ENCODE measurements at places on chromosomes 7 and 10.

DNA sequence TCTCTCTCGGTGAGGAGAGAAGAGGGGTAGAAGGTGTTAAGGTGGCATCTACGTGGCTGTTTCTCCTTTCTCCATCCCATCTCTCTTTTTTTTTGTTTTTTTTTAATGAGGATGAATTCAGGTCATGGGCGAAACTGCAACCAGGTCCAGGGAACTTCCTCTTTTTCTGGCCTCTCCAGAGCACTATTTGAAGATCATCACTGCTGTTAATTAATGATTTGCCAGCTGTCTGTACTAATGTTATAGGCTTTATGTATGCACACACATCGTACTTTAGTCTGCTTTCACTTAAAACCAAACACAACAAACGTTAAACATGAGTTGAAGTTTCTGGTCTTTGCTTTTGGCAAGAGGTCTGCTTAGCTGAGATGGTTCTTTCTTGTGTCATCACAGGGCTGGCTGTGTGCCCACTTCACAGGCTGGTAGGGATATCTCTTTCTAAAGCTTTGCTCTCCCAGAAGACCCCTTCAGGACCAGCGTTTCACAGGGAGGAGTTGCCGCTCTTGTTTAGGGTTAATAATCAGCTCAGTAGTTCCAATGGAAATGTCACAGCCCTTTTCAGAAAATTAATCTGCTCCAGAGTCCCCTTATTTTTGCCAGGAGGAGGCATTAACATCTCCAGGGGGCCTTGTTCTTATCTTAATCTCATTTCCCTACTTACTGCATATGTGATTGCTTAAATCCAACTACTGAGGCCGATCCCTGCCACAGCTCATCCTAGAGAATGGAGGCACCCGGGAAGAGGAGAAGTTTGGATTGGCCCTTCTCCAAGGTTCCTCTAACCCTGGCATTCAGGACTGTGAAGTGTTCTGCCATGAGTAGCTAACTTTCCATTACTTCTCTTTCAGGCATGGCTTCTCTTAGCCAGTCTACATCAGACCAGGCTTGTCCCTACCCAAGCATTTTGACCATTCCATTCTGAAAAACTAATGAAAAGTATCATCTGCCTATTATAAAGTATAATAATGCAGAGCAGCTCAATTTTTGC is 273.9 kb upstream of the NFE2L3 start:
- DNase-seq, result no peak

DNA sequence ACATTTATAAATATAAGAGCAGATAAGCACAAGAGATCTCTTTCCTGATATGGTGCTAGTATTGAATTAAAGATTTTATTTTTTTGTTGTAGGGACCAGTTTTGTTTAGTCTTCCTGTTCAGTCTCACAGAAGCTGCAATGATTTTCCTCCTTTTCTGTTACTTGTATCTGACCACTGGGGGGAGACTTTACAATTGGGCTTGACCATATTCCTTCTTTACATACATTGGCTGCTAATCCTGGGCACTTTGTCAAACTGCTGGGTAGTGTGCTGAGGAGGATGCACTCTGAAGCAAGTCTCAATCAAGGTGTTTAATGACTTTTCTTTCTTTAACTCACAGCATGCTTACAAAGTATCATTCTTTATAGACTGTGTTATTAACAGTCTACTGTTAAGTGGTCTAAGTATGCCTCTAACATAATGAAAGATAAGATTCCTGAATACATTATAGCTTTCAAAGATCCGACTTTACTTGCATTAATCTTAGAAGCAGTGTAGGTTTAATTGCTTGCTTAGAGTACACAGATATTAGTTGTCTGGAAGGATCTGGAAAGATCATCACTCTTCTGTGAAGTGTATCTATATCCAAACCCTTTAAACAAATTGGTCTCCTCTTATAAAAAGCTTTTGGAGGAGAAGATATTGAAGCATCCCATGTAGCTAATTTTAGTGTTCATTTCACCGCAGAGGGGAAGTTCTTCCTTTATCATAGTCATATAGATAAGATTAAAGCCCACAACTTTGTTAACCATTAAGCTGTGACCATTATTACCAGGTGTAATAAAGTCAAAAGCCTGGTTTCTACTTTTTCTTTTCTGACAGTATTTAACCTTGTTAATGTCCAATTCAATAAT is 3.1 kb downstream of the PALS2 start:
- DNase-seq, result no peak

DNA sequence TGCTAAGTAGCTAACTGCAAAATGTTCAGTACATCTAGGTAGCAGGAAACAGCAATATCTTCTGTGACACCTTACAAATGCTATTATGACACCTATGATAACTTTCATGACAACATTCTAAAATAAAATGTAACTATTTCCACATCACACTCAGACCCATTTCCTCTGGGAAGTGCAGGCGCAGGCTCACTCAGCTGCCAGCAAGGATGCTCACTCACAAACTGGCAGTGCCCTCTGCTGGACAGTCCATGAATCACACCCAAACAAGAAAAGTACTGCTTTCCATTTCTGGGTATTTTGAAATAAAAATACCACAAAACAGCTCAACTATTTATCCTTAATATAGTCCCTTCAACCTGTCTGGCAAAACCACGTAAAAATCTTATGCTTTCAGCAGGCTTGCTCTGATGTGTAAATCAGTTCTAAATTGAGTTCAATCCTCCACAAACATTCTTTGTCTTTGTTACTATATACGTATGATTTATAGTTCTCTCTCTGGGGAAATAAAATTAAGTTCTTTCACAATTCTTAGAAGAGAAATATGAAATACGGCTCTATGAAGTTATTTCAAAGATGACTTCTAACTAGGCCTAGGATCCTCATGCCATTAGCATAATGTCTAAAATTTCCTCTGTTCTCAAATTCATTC is 176.6 kb downstream of the PARD3 start:
- DNase-seq, result peak; percentile 12

DNA sequence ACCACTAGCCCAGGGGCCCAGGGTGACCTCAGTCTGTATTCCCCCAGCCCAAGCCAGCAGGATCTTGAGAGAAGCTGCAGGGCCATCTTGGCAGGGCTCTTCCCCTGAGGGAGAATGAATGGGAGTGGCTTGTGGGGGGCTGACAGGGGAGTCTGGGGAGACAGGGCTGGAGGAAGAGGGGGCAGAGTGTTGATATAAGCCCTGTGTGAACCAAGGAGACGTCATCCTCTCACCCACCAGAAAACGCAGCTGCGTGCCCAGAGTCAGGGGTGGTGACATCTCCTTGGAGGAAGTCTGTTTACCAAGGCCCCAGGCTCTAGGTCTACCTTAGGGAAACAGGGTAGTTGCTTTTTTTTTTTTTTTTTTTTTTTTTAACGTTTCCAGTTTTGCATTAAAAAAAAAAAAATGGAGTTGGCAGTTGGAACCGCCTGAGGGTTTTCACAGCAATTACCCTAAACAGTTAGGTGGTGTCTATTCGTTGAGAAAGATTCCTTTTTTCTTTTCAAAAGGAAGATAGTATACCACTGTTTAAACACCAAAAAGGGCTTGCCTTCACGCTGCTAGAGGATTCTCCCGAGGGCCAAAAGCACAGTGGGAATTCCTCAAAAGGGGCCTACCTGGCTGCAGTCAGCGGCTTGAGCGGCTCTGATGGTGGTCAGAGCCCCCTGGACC is 113.8 kb downstream of the PRPF18 start:
- no peak for DNase-seq

GRCh38 chr7:43864126-43864525 is 5.2 kb downstream of the MRPS24 start:
- DNase-seq, result no peak

- DNase-seq, result no peak
These were observed 100.0 kb upstream of the TRIM24 start for GRCh38 chr7:138359870-138360559.

- no peak for DNase-seq
These were observed 179.3 kb downstream of the TFEC start for GRCh38 chr7:115851291-115851690.

DNA sequence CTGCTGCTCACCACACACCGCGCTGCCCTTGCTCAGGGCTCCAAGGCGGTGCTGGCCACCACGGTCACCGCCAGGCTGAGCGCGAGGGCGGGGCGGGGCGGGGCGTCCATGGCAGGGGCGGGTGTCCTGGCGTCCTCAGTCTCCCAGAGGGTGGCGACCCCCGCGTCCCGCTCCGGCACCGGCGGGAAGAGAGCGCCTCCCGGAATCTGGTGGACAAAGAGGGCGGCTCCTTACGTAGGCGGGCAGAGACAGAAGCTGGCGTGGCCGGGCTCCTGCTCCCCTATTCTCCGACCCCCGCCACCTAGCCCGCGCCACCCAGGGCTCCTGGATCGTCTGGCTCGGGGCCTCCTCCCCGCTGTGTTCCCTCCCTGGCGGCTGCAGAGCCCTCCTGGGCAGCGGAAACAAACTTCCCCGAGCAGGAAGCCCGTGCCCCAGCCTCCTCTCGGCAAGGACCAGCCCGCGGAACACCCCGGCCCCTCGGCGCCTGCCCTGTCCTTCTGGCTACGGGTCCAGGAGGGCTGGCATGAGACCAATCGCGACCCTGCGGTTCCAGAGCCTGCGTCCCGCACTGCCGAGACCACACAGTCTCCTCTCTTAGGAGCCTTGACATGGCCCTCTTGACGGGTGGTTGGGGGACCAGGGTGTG is 133.8 kb upstream of the ZNF92 start:
- DNase-seq, result no peak

- no peak for DNase-seq
These were observed 74.4 kb downstream of the SEPTIN7 start for GRCh38 chr7:35875292-35875691.

- DNase-seq, result no peak
These were observed 1196.9 kb downstream of the SORCS3 start for GRCh38 chr10:105837951-105838350.

GRCh38 chr10:86446440-86446839 is 75.2 kb downstream of the WAPL start:
- no peak for DNase-seq

DNA sequence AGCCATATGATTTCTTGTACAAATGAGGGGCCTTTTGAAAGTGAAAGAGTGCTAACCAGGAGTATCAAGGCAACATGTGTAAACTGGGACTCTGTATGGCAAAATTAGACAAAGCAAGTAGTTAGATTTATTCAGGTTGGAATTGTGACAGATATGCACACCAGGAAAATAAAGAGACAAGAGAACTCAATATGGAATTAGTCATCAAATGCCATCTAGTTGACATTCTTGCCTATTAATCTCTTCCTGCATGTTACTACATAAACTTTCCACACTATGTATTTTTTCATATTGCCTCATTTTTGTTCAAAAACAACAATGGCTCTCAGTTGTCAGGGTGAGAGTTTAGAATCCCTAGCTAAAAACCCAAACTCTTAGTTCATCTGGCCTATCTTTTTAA is 799.0 kb downstream of the NRG3 start:
- DNase-seq, result no peak

DNA sequence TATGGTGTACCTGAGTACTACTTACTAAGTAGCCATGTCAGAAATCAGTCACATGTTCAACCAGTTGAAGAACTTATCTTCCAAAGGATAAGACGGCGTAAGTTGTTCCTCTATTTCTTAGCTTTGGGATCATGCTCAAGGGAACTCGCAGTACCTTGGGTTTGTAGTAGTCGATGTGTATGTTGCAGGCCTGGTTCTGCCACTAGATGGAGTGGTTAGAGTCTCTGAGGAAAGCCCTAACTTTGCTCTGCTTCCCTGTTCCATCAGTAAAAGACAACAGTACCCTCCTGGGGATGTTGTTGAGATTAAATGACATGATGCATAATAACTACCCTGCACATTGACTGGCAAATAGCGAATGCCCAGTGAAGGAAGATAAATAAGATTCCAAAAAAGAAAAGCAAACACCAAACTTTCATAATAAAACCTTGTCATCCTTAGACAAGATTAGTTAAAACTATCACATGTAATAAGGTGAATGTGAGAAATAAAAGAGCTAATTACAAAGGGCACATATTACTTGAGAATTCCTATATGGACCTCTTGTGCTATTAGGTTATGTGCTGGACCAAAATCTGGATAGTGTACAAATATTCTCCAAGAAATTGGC is 165.9 kb downstream of the ABCA13 start:
- no peak for DNase-seq

GRCh38 chr7:109256762-109257560 is 687.3 kb downstream of the DNAJB9 start:
- DNase-seq, result no peak

DNA sequence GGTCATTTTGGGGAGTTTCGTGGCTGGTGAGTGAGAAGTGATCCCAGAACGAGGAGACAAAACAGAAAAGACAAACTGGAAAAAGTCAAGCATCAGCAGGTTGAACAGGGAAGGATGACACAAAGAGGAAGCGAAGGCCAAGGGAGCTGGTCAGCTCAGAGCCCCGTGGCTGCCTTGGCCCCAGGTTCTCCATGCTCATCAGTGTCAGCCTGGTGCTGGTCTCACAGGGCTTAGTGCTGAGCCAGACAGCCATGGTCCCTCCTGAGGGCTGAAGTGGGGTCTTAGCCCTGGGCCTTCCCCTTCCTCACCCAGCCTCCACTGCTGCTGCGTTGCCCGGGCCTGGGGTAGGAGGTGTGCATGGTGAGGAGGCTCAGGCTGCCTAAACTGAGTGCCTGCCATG is 183.6 kb downstream of the PFKFB3 start:
- no peak for DNase-seq

GRCh38 chr7:75971961-75972763 is 22.2 kb downstream of the TMEM120A start:
- DNase-seq, result no peak

DNA sequence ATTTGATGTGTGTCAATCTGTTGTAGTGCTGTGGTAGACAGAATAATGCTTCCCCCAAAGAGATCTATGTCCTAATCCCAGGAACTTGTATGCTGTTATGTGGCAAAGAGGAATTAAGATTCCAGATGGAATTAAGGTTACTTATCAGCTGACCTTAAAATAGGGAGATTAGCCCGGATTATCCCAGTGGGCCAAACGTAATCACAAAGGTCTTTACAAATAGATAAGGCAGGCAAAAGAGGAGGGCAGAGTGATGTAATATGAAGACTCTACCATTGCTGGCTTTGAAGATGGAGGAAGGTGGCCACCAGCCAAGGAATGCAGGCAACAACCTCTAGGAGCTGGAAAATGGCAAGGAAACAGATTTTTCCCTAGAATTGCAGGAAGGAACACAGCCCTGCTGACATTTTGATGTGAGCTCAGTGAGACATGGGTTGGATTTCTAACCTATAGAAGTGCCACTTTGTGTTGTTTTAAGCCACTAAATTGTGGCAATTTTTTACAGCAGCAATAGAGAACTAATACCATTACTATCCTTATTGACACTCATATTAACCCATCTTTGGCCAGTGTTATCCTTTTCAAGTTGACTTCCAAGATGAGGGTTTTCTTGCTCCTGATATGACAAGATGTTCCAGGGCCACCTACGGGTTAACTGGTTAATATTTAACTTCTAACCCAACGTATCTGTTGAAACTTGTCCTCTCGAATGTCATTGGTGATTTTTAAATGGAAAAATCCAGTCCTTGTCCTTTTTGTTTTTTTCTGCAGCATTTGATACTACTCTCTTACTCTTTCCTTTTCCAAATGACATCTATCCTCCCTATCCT is 29.3 kb downstream of the CYCS start:
- DNase-seq, result no peak

- DNase-seq, result no peak
These were observed 7.7 kb upstream of the COBL start for GRCh38 chr7:51324206-51324898.

DNA sequence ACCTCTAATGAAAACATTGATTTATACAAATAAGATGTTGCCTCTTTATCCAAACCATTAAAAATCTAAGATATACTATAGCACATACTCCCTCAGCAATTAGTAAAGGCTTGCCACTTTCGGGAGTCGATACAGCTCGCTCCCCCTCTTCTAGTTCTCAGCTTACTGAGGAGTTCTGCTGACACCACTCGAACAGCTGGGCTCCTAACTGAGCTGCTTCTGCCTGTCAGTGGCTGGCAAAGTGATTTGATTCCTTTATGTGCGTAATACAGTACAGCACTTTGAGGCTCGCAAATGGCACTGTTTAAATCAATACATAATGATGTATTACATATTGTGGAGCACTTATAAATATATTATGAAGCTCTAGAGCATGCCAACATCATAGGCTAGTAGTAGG is 241.8 kb downstream of the CREB5 start:
- DNase-seq, result no peak
